T-helper 1 cell (primary cell): ENCODE measurements at places on chromosomes 11 and 22.

DNA sequence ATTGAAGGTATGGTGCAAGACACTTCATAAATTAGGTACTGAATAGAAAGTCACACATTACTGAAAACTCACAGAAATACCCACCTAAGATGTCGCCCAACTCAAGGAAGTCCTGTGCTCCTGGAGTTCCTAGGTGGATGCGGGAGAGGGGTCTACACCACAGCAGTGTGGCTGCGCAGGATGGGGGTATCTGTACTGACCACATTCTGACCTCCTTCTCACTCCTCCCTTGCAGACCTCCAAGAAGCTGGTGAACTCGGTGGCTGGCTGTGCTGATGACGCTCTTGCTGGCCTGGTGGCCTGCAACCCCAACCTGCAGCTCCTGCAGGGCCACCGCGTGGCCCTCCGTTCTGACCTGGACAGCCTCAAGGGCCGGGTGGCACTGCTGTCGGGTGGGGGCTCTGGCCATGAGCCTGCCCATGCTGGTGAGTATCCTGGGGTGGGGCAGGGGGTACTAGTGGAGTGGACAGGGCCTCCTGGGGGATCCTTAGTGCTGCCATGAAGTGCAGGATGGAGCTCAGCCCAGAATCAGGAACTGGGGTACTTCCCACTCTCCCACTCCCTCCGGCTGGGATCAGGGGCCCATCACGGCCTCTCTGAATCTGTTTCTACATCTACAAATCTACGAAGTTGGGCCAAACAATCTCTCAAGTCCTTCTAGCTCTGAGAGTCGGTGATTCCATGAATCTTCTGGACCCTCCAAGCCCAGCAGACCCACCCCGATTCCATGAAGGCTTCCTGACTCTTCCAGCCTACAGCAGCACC lies 4.9 kb downstream of the TKFC start:
- DNase-seq: no peak

DNA sequence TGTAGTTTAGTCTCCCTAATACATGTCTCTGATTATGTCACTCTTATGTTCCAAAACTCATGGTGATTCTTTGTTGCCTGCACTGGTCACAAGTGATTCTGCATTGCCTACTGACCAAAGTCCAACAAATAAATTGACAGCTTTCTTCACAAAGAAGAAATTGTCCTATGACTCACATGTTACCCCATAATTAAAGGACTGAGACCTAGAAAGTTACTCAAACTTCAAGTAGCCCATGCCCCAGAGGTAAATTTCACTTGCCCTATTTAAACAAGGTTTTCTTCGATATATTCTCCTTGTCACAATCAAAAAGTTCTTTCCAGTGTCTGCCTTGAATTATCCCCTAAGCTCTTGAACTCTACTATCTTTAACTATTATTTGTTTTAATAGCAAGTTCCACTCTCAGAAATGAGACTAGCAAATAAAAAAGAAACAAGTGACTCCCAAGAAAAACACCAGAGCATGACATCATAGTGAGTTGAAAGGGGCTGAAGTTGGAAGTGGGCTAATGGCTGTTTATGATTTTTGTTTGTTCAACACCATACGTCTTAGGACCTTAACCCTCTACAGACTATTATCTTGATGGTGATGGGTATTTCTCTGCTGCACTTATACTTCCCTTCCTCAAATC lies 94.5 kb upstream of the BLID start:
- DNase-seq: no peak

DNA sequence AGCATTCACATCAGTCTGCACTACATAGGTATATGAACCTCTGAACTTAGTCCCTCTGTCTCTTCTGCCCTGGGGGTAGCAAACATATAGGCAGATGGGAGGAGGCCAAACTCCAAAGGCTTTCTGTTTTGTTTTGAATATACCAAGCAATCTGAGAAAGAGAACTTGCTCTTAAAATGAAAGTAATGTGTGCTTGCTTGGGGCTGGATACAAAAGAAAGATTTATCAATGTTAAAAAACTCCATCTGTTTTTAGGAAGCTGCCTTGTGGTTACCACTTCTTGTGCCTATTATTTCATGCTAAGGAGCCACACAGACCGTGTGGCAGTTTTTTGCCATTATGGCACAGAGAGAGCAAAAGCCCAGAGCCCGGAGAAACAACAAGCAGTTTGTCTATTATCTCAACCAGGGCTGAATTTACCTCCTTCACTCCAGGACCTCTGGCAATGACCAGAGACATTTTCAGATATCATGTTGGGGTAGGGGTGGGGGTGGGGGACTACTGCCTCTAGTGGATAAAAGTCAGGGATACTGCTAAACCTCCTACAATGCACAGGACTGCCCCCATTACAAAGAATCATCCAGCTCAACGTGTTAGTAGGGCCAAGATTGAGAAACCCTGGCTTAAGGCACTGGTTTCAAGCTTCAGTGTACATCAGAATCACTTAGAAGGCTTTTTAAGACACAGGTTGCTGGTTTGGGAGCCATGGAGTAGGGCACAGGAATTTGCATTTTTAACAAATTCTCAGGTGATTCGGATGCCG lies 124.2 kb downstream of the APIP start:
- no peak for DNase-seq

- DNase-seq: no peak
Observed at GRCh38 chr11:7621090-7621489, 52.2 kb downstream of the CYB5R2 start.

GRCh38 chr11:2482745-2483144 lies 37.9 kb downstream of the KCNQ1 start:
- no peak for DNase-seq

DNA sequence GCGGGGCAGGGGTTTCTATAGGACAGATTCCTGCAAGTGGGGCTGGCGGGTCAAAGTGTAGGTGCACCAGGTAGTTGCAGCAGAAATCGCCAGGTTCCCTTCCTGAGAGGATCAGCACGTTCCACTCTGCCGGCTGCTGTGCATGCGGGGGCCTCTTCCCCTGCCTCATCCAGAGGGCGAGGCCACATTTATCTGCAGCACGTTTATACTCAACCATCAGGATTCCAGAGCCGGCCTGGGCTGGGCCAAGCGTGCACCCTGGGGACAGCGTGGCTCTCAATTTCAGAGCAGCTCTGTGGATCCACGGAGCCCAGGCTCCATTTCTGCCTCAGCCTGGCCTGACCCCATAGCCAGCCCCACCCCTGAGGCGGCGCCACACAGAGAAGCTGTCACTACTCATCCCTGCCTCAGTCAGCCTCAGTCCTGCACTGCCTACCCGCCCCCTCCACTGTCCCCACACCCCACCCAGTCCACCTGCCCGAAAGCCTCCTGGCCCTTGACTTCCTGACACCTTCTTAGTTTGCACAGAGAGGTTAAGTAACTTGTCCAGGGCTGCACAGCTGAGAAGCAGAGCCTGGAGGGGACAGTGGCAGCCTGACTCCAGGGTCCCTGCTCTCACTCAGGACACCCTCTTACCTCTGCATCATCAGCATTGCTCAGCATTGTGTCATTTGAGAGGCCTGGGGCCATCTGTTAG lies 45.9 kb upstream of the RTL6 start:
- no peak for DNase-seq

DNA sequence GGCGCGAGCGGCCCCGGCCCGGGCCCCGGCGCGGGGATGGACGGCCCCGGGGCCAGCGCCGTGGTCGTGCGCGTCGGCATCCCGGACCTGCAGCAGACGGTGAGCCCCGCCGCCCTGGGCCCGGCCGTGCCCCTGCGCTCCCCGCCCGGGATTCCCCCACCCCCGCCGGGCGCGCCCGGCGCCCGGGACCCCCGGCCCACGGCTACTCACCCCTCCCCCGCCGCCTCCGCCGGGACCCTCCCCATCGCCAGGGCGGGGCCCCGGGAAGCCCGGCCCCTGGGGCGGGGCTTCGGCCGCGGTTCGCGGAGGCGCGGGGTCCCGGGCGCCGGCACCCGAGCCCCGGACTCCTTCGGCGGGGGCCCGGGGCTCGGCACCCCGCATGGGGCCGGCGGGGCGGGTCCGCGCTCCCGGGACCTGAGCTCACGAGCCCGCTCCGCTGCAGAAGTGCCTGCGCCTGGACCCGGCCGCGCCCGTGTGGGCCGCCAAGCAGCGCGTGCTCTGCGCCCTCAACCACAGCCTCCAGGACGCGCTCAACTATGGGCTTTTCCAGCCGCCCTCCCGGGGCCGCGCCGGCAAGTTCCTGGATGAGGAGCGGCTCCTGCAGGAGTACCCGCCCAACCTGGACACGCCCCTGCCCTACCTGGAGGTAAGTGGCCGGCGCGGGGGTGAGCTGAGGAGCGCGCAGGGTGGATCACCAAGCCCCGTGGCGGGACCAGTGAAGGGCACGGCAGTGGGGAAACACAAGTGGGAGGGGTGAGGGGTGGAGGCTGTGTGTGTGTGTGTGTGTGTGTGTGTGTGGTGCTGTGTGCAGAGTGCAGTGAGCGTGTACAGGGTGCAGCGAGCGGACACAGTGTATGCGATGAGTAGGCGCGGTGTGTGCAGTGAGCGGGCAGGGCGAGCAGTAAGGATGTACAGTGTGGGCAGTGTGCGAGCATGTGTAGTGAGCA lies 2.3 kb downstream of the SHANK3 start:
- no peak for DNase-seq

GRCh38 chr22:24827296-24827695 lies 21.3 kb downstream of the SGSM1 start:
- no peak for DNase-seq

DNA sequence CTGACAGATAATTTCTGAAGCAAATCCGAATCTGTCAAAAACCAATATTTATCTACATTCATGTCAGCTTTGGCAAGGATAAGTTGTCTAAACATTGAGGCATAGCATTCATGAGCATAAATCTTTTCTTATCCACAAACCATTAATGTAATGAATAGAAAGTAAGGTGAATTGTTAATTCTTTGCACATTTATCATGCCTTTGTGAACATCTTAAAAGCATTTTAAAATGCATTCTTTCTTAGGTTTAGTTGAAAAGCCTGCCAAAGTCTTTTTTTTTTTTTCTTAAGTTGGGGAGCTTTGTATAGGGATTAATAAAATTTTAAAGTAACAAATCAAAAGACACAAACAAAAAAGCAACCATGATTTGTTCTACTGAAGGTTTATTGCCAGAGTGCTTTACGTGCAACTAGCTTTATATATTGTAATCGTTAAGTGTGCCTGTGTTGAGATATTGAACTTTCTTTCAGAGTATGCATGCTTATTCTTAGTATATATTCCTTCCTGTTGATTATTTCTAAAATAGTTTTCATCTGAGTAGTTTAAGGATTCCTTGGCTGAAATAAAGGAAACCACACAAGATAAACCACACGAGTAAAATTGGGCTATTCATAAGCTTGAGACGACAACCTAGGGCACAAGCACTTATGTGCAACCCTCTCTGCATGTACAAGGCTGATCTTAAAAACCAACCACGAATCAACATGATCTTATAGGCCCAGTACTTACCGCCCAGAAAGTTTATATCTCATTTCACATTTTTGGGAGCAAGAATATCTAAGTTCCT lies 1110.9 kb upstream of the CNTN5 start:
- DNase-seq: no peak

DNA sequence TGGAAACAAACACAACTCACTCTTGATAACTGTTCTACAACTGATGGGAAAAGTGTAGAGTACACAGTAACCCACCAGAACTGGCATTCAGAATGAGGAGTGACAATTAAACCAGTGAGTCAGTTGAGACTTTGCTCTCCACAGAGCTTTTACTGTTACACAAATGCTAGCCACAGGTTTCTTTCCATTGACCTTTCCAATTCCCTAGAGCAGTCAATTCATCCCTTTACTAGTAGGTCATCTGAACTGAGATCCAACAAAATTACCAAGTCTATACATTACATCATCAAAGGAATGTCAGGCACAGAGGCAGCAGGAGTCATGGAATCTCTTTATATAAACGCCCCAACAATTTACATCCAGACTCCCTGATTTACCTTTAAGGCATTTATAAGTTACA lies 65.9 kb downstream of the PHF21A start:
- no peak for DNase-seq

GRCh38 chr11:60711276-60711675 lies 11.9 kb downstream of the MS4A8 start:
- DNase-seq: no peak

GRCh38 chr11:24900514-24900913 lies 403.7 kb downstream of the LUZP2 start:
- DNase-seq: no peak

GRCh38 chr22:22593964-22594656 lies 35.0 kb upstream of the PRAME start:
- peak; percentile 62 for DNase-seq

DNA sequence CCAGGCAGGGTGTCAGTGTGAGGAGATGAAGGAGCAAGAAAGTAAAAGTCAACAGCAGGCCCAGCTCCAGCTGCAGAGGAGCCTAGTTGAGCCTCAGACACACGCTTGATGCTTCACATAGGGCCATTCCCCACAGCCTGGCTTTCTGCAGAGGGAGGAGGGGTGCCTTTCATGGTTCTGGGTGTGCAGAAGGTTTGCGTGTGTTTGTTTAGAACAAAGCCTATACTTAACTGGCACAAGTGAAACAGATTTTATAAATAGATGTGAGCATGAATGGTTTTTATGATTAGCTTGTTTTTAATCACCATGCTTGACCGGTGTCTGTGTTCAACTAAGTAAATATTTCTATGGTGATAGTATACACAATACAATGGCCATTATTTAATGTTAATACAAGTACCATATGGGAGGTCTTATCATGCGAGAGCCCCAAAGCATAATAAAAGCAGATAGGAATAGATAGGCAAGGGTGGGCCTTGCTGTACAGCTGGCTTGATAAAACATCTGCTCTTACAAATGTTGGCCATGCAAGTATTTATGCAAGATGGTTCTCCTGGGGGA lies 290.2 kb downstream of the ETS1 start:
- no peak for DNase-seq

GRCh38 chr22:18063306-18063705 lies 14.5 kb upstream of the PEX26 start:
- no peak for DNase-seq

- no peak for DNase-seq
Observed at GRCh38 chr11:34149786-34150185, 44.4 kb downstream of the NAT10 start.

DNA sequence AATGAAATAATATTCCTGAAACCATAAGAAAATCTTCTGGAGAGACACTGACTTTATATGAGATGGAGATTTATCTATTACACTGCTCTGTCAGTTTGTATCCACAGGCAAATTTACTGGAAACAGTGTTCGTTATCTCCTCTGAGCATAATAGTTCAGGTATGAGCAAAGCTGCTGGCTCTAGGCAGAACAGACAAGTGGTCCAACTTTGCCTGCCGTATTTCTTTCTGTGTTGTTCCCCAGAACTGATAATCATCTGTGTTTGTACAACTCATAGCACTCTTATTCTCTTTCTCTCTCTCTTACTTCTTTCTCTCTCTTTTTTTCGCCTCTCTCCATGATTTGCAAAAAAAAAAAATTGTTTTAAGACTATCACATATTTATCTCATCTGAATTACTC lies 623.8 kb upstream of the CHORDC1 start:
- DNase-seq: no peak
